NCI-H1694 treated with DMSO at 0.1 percent for 48 hours (cell line): ENCODE measurements at places on chromosomes 5 and 9.

DNA sequence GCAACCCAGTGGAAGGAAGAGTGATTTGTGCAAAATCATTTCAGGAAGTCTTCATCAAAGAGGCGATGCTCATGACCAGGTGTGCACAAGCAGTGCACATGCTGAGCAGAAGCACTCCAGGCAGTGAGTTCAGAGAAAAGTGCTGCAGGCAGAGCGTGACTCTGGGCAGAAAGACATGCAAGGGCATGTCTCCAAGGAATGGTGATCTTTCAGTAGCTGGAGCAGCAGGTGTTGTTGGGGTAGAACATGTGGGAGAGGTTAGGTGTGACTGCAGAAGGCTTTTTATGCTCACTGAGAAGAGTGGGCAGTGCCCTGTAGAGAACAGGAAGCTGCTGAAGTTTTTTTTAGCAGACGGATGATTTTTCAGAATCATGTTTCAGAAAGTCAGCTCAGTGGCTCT is 545.4 kb upstream of the TLE4 start:
- DNase-seq = no peak

DNA sequence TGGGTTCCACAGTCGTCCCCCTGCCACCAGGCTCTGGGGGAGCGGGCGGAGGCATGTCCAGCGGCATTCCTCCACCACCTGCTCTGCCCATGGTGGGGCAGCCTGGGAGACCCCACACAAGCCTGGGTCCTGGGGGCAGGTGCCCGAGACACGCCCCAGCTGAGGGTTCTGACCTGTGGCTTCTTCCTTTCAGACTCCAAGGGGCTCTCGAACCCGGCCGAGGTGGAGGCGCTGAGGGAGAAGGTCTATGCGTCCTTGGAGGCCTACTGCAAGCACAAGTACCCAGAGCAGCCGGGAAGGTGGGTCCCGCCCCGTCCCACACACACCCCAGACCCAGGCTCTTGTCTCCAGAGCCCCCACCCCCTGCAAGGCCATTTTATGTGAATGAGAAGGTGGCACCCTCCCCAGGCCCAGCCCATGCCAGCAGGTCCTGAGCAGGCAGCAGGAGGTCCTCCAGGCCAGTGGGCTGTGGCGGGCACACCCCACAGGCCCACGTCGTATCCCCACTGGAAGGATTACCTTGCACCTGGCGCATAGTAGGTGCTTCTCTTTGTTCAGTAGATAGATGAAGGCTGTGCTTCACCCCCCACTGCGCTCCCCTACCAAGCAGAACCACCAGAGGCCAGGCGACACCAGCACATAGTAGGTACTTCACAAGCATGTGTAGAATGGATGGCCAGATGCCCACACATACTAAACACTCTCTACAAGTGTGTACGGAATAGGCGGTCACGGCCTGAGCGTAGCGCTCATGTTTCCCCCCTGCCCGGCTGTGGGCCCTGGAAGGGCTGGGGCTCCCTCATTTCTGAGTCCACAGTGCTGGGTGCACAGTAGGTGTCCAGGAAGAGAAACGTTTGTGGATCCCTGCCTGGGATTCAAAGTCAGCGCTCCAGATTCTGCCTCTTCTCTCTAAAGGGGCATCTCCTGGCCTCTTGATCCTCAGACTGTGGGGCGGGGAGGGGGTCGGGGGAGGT is 107.9 kb downstream of the RXRA start:
- no peak for DNase-seq

DNA sequence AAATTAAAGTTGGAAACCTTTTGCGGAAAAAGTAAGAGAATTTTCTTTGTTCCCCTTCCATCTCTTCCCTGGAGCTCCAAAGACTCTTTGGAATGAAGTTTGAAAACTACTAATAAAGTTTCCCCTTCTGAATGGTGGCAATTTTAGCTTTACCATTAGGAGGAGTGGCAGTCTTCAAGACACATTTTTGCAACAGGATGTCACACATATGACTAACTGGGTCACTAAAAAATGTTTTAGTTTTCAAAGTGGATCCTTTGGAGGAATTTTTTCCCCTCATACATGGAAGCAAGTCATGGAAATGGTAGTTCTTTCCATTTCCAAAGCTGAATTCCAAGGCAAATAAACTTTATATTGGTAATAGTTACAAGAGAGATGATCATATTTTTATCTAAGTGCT is 15.6 kb downstream of the FBXO4 start:
- DNase-seq = no peak

DNA sequence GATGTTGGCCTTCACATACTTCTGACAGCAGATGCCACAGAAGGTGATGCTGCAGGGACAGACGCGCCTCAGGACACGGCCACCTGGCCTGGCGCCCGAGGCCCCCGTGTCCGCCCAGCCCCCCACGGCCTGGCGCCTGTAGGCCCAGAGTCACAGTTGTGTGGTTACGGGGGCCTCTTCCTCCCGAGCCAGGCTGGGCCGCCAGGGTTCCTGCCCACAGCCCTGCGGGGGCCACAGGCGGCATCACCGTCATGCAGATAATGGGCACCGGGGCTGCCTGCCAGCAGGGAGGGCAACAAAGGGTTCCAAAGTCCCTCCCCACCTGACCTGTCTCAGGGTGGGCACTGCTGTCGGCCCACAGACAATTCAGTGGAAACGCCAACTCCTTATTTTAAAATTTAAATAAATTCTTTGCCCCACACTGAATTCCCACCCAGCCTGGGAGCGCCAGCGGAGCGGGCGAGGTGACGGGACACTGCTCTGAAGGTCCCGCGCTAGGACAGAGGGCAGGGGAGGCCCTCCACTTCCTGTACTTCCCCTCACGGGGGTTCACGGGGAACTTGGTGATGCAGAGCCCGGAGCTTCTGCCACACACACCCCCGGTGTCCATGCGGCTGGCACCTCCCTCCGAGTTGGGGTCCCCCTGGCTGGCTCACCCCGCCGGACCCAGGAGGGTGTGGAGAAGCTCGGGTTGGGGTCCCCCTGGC is 40.6 kb downstream of the EXOC3 start:
- DNase-seq = no peak

- DNase-seq = no peak
Measured at GRCh38 chr5:42514754-42515153, 91.5 kb downstream of the GHR start.

- peak; percentile 7 for DNase-seq
Measured at GRCh38 chr5:35371951-35372426, 141.7 kb upstream of the PRLR start.

- no peak for DNase-seq
Measured at GRCh38 chr5:121979691-121980090, 17.9 kb downstream of the SRFBP1 start.

- no peak for DNase-seq
Measured at GRCh38 chr5:174972291-174972690, 247.9 kb downstream of the MSX2 start.

DNA sequence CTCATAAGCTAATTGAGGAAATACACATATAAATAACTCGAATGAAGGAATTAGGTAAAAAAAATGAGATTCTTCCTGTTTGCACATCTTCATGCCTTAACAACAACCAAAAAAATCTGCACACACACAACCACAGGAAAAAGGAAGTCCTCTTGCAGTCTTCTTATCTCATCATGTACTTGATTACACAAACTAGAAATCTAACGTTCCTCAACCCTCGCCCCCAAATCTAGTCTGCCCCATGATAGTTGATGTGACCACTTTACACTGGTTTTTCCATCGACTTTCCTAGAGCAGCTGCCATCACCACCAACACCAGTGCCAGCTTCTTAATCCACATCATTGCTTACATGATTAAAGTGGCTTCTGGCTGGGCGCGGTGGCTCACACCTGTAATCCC is 31.2 kb upstream of the RNU6ATAC start:
- DNase-seq = no peak

DNA sequence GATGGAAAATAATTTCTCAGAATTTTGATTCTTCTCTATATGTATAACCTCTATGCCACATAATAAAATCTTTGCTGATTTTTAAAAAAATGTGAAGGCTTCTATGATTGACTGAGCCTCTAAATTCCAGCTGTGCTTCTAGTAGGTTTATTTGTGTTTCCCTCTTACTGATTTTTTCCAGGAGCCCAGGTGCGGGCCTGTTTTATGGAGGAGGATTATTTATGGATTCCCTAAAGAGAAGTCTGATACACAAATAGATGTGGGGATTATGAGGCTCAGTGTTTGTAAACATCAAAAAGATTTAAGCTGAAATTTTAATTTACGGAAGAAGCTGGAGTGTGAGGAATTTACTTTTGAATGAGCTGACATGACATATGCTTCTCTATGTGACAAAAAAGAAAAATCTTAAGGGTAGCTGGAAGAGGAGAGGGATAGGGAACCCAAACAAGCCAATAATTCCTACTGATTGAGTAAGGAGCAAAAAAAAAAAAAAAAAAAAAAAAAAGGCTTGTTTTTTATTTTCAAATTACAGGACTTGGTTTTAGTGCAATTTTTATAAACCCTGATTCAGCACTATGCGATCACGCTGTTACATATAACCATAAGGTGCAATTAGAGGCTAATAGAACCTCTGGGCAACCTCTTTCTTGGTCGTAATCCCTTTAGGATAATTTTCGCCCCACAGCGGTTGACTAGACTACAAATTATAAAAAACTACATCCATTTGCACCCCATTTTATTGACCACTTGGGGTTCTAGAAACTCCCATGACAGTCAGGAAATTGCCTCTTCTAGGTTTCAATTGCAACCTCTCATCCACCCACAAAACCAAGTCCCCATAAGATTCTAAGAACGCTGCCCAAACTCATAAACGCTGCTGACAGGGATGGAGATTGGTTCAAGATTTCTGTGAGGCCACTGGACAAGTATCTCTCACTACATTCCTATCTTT is 44.4 kb upstream of the RAI14 start:
- no peak for DNase-seq

DNA sequence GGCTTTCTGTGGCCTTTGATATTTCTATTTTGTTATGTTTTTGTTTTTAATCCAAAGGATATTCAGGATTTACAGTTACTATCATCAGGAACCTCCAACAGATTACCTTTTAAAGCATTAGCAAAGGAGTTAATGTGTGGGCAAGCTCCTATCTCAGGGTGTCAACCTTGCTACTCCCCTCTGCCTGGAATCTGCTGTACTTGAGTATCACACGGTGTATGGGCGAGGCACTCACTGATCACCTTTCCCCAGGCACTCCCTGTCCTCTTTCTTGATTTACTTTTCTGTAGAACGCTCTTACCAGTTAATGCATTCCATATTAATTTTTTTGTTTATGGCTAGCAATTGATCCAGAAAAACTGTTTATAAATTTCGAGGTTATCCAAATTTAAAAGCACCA is 117.0 kb upstream of the GAS1 start:
- no peak for DNase-seq

DNA sequence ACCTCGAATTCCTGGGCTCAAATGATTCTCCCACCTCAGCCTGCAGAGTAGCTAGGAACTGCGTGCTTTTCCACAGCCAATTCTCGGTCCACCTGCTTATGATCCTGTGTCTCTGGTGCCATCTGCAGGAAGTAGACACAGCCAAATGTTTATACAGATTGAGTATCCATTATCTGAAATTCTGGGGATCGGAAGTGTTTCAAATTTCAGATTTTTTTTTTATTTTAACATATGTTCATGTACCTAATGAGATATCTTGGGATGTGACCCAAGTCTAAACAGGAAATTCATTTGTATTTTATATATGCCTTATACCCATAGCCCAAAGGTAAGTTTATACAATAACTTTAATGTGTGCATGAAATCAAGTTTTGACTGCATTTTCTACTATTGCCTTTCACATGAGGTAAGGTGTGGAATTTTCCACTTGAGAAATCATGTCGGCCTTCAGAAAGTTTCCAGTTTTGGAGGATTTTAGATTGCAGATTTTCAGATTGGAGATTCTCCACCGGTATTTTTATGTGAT is 89.5 kb downstream of the ESM1 start:
- DNase-seq = peak; percentile 69

DNA sequence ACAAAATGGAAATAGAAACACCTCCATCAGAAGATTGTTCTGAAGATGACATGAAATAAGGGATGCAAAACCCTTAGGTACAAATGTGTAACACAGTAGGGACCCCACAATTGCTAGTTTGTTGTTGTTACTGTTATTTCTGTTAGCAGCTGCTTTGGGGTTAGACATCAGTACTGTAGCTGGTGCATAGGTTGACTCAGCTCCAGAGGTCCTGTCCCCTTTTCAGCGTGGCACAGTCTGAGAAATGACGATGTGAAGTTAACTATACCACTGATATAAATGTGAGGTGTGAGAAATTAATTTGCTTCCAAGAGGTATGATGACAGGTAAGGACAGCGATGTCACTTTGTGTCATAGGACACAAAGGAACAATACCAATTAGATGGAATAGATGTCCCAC is 384.6 kb upstream of the KLF4 start:
- DNase-seq = no peak

- no peak for DNase-seq
Measured at GRCh38 chr5:169826618-169827017, 153.7 kb downstream of the INSYN2B start.

DNA sequence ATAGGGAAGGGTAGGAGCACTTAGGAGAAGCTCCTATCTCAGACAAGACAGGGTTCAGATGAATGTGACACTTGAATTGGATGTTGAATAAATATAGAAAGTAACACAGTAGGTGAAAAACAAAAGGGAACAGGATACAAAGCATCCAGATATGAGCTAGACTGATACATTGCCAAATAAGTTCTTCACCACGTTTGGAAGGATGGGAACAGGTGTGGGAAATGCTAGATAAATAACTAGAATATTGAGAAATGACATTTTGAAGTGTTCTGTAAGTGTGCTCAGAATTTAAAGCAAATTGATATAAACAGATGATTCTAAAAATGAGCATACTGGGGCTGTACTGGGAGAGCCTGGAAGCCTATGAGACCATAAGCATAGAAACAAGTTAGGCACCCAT is 340.1 kb upstream of the PRR16 start:
- no peak for DNase-seq

GRCh38 chr5:157076558-157076957 is 17.6 kb upstream of the HAVCR1 start:
- DNase-seq = no peak

DNA sequence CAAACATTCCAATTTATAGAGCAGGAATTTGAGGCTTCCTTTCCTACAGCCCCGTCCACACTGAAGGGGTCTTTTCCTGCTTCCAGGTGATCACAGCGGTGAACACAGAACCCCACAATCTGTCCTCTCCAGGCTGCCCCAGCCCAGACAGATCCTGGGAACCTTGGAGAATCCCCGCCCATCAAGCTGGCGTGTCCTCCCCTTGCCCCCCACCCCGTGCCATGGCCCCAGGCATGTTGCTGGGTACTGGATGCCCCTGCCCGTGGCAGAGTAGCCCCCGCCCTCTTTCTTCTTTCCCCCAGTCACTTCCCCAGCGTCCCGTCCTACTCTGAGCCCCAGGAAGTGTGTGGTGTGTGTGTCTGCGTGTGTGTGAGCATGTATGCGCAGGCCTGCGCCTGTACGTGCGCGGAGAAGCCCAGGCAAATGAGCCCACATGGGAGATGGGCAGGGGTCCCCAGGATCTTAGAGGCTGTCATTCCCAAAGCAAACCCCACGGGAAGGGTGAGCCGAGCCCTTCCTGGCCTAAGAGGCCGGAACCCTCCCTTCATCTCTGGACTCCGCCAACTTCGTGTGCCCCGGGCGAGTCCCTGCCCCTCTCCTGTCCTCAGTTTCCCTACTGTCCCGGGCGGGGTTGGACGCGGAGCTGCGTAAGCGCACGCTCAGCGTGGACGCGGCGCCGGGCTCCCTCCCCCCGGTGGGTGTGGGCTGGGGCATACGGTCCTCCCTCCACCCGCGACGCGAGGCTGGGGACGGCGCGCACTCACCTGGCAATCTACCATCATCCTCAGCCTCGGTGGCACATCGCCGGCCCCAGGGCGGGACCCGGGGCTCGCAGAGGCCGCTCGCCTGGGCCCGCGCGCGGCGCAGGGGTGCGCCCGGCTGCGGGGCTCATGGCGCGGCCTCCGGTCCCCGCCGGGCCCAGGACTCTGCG is 15.2 kb downstream of the GBGT1 start:
- no peak for DNase-seq

- no peak for DNase-seq
Measured at GRCh38 chr9:7960320-7961050, 160.9 kb upstream of the DMAC1 start.
